NCI-H1417 (cell line): ENCODE measurements at places on chromosomes 2 and 18.
A peak's percentile ranks its signal among the peaks of the same experiment; 100 is the strongest.

GRCh38 chr2:48169141-48169592 lies 262.9 kb upstream of the FBXO11 start:
- no peak for DNase-seq

- DNase-seq: peak; percentile 23
Observed at GRCh38 chr18:41906528-41907146, 48.4 kb upstream of the PIK3C3 start.

- no peak for DNase-seq
Observed at GRCh38 chr18:55370936-55371335, 217.1 kb downstream of the TCF4 start.

- no peak for DNase-seq
Observed at GRCh38 chr2:59223742-59224141, 982.6 kb upstream of the FANCL start.
